GM12892 (cell line): ENCODE measurements at places on chromosomes 5 and 9.

DNA sequence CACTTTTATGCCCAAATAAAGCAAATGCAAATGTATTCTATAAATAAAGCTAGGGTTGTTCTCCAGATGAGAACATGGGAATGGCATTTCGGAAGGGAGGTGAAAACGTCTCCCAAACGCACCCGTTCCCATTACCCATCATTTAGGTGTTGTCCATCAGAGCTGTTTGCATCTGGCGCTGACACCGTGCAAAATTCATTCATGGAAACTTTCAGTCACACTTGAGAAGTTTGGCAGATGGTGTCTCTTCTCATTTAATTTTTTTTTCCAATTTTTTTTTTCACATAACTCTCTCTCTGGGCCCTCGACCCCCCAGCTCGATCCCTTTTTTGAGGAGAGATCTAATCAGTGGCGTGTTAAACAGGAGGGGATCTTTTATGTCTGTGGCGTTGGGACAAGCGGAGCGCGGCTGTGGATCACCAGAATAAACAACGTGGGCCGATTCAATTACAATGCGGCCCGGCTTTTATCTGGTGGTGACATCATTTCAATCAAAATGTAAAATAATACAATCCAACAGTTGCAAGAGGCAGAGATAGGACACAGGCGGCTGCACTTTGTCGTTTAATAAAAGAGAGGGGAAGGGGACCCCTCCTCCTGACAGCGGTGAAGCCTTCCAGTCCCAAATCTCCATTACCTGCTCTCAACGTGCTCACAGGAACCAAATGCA, 246.1 kb upstream of the IRX4 start:
- no peak for DNase-seq

DNA sequence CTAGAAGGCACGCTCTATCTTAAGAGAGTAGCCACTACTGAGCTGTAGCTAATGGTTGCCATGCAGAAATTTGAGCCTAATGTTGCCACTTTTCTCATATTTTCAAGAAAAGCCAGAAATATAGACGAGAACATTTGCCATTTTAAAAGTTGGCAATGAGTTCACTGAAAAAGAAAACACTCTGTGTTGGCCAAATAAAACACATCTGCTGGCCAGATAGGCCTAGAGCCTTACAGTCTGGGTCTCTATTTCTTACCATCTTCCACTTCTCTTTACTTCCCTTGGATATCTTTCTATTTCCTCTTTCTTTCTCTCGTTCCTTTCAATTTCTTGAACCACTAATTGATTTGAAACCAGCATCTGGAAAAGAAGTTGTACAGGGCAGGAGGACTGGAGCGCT, 36.6 kb upstream of the VCAN start:
- no peak for DNase-seq

- DNase-seq = no peak
These were observed 699.3 kb upstream of the WWC1 start for GRCh38 chr5:167592114-167592513.

DNA sequence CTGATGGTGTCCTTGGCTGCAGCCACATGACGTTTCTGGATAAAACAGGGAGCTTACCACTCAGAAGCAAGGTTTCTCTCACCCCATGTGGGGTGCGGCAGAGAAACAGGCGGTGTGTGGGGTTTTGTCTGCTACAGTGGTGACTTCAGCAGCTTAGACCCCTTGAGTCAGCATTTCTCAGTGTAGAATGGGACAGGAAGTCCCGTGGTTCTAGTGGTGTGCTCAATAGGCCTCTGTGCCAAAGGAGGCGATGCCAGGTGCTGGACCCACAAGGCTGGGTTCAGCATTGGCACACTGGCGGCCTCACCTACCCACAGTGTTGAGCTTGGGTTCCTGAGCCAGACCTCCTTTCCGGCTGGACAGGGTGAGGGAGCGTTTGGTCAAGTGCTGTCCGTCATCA, 125.2 kb upstream of the SMIM23 start:
- no peak for DNase-seq

DNA sequence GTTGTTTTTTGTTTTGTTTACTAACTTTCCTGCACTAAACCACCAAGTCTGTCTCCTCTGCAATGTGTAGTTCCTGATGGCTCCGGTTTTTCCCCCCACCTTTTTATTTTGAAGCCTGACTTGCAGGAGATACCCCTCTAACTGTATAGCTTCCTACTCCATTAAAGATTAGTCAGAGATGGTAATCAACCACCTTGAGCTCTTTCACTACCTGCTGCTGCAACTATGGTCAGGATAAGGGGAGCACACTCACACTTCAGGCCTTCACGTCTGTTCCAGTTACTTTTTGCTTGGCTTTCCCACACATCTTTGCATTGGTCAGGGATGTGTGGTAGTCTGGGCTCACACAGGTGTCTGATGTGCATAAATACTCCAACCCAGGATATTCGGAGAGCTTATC, 63.4 kb downstream of the NR6A1 start:
- DNase-seq = no peak
